ENCODE measurements at places on chromosomes 3 and 15. TPM values are rescaled to one million over a fixed set of nuclear protein-coding genes. Genes with fewer than 3 reads are reported as not detected.

The MOBP gene
- total RNA-seq: 0.44 TPM

The DAZL gene
- not detected for total RNA-seq

The TM4SF4 gene
- total RNA-seq: not detected

The ZBTB20 gene
- total RNA-seq: 20.5 TPM

The TTC21A gene
- 7.8 TPM for total RNA-seq

The GOLGA6D gene
- not detected for total RNA-seq

The PLOD2 gene
- total RNA-seq: 228 TPM

The LRRC3B gene
- total RNA-seq: not detected

The GP9 gene
- not detected for total RNA-seq

Data from endothelial cell of umbilical vein (primary cell).